ENCODE measurements at places on chromosomes 6 and 20.

DNA sequence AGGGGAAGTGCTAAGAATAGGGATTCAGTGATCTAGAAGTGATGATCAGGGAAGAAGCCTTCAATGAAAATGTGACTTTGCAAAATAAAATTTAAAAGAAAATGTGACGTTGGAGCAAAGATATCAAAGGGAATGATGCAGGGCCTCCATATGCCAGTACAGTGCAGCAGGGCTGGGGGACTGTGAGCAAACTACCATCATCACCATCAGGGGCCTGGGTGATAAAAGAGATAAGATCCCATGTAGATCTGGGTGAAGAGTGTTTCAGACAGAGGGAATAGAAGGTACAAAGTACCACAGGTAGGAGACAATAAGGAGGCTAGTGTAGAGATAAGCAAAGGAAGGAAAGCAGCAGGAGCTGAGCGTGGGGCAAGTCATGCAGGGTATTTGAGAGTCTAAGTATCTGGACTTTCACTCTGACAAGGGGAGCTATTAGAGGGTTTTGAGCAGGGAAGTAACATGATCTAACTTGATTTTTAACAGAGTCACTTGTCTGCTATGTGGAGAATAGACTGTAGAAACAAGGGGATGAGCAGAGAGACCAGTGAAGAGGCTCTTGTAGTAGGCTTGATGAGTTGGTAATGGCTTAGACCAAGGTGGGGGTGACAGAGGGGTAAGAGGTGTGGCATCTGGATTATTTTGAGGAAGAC is 295.6 kb downstream of the ZFAND3 start:
- no peak for DNase-seq

- DNase-seq, result peak; percentile 53
Measured at GRCh38 chr6:7707787-7708186, 18.1 kb upstream of the BMP6 start.

DNA sequence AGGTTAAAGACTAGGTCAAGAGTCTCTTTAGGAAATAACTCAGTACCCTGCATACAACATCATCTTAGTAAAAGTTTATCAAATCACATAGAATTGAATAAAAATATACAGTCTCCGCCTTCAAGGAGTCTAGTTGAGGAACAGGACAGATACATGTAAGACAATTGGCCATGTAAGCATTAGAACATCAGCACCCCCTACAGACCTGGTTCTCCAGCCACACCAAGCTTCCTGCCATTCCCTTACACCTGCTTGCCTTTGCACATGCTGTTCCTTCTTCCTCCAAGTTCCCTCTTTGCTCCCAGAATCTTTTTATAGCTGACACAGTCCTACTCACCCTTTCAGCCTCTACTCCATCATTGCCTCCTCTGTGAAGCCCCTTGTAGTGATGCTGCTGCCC is 187.8 kb upstream of the LRFN2 start:
- DNase-seq, result no peak

GRCh38 chr20:19212821-19213502 is 520 bp downstream of the SLC24A3 start:
- no peak for DNase-seq

GRCh38 chr20:17262786-17263185 is 35.9 kb downstream of the PCSK2 start:
- no peak for DNase-seq

GRCh38 chr6:120774275-120774674 is 560.0 kb downstream of the TBC1D32 start:
- DNase-seq, result peak; percentile 65

- peak; percentile 26 for DNase-seq
Measured at GRCh38 chr6:117624869-117625481, 22.7 kb upstream of the GOPC start.

GRCh38 chr6:95804847-95805541 is 210.8 kb upstream of the FUT9 start:
- no peak for DNase-seq

GRCh38 chr20:10110151-10110550 is 75.4 kb downstream of the ANKEF1 start:
- peak; percentile 73 for DNase-seq

DNA sequence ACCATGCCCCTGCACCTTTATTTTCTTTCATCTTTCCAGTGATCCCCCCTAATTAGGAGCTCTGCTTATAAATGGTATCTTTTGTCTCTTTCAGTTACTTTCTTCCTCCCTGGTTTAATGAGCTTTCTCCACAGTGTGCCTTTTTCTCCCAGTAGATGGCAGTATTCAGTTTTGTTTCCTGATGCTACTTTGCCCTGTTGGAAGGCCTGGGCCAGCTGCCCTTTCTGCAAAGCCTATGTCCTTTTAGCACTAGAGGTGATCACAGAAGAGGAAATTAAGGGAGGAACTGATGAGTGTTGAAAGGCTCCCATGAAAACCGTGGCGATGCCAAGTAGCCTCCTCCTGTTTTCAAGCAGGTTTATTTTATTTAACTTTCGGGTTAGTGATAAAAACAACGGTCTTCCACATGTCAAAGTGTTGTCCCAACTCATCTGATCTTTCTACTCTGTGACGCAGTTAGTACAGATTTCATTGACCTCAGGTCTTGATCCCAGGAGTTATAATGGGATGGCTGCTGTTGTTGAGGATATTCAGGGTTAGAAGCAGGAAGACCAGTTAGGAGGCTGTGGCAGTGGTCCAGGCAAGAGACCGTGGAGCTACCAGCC is 184.2 kb upstream of the BMP2 start:
- peak; percentile 49 for DNase-seq

DNA sequence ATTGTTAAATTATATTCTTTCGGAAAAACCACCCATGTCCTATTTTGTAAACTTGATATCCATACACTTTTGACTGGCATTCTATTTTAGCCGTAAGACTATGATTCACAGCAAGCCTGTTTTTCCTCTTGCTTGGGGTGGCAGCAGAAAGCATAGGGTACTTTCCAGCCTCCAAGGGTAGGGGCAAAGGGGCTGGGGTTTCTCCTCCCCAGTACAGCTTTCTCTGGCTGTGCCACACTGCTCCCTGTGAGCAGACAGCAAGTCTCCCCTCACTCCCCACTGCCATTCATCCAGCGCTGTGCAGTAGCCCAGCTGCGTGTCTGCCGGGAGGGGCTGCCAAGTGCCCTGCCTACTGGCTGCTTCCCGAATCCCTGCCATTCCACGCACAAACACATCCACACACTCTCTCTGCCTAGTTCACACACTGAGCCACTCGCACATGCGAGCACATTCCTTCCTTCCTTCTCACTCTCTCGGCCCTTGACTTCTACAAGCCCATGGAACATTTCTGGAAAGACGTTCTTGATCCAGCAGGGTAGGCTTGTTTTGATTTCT is 2.1 kb upstream of the ESR1 start:
- no peak for DNase-seq

DNA sequence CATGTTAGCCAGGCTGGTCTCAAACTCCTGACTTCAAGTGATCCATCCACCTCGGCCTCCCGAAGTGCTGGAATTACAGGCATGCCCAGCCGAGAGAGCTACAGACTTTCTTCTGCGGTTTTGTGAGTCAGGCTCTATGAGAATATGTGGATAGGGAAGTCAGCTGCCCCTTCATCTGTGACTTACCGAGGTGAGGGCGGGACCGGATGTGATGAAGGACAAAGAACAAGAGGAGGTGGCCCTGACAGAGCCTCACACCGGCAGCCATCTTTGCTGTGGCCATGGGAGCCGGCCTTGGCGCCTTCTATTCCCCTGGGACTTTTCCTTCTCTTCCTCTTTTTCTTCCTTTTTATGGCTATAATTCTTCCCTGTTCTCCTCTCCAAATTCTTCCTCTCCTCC is 67.0 kb downstream of the IYD start:
- DNase-seq, result peak; percentile 67

- peak; percentile 70 for DNase-seq
Measured at GRCh38 chr6:150025201-150025917, at the start of gene RAET1L. Gene RAET1L (minus strand): TSS chr6:150025532. CDS start chr6:150025471, 61 bp downstream.

- no peak for DNase-seq
Measured at GRCh38 chr6:35532126-35532525, 19.4 kb upstream of the TULP1 start.

GRCh38 chr6:138454981-138455706 is 44.1 kb downstream of the NHSL1 start:
- DNase-seq, result no peak
